ENCODE measurements at places on chromosomes 16 and 17.

- peak; percentile 26 for DNase-seq
These were observed 57.0 kb downstream of the PITPNC1 start for GRCh38 chr17:67434061-67434525.

GRCh38 chr17:36791150-36791941 is 145.9 kb upstream of the LHX1 start:
- no peak for DNase-seq

GRCh38 chr17:40072735-40073346 is 10.1 kb downstream of the THRA start:
- DNase-seq, result no peak

DNA sequence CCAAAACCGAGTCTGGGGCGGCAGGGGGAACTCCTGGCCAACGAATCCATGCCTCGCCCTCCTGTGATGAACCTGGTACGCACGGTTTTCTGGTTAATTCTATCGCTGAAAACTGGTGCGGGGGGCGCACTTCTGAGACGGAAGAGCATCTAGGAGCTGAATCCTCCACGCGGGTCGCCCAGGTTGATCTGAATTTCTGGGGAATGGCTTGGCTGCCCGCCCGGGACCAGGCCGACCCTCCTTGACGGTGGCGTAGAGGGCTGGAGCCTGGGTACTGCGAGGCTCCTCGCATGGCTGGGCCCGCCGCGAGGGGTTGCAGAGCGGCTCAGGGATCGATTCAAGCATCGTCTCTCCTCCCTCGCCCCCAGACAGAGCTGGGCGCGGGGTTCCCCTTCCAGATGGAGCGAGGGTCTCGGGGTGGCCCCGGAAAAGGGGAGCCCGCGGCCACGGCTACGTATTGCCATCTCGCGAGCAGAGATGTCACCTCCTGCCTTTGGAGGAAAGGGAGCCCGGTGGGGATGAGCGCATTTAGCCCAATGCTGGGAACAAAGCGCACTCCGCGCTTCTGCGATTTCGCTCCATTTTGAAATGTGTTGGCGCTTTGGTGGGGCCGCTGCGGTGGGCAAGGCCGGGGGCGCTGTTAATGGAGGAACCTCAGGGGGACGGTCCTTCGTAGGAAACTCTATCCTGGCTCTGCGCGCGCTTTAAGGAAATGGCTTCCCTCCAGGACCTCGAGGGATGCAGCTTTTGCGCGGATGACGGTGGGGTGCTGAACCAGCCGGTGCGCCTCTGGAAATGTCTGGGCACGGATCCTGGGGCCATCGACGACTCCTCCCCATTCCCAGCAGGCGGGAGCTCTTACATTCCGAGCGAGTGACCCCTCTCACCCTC is 2.7 kb downstream of the MAPT start:
- DNase-seq, result no peak

DNA sequence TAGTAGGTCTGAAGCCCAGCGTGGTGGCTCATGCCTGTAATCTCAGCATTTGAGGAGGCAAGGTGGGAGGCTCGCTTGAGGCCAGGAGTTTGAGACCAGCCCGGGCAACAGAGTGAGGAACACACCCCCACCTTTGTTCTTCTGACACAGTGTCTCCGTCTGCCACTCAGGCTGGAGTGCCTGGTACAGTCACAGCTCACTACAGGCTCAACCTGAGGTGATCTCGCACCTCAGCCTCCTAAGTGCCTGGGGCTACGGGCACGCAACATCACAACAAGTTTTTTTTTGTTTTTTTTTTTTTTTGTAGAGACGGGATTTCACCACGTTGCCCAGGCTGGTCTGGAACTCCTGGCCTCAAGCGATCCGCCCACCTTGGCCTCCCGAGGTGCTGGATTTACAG is 6.7 kb upstream of the TLCD3A start:
- DNase-seq, result no peak

DNA sequence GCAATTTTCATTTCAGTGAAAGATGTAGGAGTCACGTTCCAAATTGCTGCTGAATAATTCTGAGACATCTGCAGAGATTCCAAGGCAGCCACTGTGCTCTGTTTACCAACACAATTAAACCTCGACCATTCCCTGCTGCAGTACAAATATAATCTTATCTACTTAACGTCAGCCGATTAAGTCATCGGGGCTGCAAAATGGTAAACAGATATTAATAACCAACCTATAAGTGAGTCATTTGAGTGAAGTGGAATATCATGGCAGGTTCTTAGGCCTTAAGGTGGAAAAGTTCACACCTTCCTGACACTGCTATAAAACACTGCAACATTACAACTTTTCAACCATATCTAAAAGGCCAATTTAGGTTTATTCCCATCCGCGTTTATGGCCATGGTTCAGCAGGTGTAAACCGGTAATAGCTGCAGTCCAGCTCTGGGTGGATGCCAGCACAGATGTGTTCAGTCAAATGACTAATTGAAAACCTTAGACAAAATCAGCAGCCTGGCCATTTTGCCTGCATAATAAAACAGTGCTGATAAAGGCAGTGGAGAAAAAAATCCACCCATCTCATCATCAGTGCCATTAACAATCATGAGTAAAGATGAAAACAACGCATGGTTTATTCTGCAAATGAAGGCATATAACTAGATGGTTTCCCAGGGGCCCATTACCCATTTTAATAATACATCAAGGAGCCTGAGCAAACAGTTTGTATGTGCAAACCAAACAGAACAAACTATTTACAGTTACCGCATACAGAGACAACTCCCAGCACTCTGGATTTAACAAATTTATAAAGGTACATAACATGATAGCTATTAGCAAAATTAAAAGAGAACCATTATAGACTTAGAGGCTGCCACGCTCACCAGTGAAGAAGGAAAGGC is 202.9 kb upstream of the IRX3 start:
- DNase-seq, result no peak

DNA sequence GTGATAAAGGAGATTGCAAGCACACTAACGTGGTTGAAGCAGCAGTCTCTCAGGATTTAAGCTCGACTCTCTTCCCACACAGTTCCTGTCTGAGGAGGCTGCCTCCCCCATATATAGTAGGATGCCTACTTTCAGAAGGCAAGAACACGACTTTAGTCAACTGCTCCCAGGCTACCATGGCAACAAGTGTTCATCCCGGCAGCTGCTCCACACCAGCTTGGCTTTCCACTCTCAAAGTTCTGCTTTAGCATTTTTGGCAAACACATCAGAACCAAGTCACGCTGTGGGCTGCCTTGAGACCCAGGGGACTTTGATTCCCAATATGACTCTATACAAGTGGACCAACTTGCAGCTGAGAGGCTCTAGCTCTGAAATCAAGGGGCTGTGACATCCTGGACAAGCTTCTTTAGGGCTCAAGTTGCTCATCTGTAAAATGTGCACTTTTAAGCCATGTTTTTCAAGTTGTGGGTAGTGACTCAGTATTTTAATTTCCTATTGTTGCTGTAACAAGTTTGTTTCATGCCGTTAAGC is 16.5 kb downstream of the ZP2 start:
- no peak for DNase-seq

- no peak for DNase-seq
These were observed 132.3 kb upstream of the SDK2 start for GRCh38 chr17:73776351-73777130.

DNA sequence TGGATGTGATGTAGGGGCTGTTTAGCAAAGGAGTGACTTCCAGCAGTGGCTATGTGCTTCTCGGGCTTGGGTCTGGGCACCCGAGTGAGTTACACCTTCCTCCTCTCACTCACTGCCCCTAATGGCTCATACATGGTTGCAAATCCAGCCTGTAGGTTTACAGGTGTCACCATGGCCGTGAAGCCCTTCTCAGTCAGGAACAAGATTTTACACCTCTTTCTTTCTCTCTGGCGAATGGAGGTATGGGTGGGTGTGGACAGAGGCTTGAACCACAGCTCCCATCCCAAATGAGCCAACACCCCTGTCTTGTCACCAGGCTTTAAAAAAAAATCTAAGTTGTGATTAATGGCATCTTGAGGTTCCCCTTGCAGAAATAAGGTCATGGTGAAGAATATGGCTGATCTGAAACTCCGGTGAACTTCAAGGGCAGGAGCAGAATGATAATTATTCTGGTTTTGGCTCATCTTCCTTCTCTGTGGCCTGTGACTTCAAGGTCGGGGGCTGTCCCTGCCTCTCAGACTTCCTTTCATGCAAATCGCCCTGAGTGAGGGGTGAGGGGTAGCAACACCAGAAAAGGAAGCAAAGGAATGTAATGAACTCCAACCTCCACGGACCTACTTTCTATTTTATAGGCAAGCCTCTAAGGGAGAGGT is 331.2 kb downstream of the MAF start:
- DNase-seq, result no peak

- DNase-seq, result peak; percentile 29
These were observed 775 bp downstream of the CYTH1 start for GRCh38 chr17:78781104-78781892.

DNA sequence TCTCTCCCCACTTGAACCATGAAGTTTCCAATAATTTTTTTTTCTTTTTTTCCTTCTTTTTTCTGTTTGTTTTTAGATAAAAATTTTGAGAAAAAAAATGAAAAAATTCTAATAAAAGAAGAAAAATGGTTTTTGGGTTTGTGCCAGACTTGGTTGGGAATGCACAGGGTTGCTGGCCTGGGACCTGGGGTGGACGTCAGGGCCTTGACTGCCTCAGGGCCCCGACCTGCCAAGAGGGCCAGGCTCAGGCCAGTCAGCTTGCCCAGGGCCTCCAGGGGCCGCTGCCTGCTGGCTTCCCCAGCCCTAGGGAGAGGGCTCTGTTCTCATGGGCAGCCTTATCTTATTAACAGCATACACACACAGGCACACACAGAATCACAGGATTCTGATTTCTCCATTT is 6.5 kb downstream of the TBX6 start:
- DNase-seq, result no peak

DNA sequence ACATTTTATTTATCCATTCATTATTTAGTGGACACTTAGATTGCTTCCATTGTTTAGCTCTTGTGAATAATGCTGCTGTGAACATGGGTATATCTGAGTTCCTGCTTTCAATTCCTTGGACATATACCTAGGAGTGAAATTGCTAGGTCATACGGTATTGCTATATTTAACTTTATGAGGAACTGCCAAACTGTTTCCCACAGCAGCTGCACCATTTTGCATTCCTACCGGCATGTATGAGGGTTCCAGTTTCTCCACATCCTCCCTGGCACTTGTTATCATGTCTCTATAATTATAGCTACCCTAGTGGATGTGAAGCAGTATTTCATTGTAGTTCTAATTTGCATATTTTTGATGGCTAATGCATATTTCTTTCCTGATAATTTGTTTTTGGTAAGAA is 23.7 kb upstream of the DRG2 start:
- DNase-seq, result no peak

- DNase-seq, result no peak
These were observed 215.6 kb downstream of the MAP2K6 start for GRCh38 chr17:69630056-69630635.

- no peak for DNase-seq
These were observed 2.0 kb upstream of the ABR start for GRCh38 chr17:1181753-1182137.

- no peak for DNase-seq
These were observed 44.9 kb upstream of the CNEP1R1 start for GRCh38 chr16:49980166-49980565.

DNA sequence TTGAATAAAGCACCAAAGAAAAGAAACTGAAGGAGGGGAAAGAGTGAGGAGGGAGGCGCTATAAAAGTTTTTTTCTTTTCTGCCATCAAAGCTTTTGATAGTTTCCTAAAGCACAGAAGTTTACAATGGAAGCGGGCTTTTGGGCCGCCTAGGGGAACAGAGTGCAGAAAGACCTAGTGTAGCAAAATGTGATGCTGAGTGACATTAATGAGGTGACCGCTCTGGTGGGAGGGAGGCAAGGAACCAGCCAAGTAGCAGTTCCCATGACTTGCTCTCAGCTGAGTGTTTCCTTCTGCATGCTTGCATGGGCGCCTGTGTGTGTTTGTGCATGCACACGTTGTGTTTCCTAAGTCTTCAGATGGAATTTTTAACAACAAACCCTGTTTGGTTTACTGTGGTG is 15.5 kb downstream of the MSI2 start:
- DNase-seq, result no peak

DNA sequence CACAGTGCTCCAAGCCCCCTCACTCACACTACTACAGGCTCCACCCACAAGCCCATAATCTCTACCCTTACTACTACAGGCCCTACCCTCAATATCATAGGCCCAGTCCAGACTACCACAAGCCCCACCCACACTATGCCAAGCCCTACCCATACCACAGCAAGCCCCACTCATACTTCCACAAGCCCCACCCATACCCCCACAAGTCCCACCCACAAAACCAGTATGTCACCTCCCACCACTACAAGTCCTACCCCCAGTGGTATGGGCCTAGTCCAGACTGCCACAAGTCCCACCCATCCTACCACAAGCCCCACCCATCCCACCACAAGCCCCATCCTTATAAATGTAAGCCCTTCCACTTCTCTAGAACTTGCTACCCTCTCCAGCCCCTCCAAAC is 13.8 kb downstream of the RIPOR1 start:
- peak; percentile 68 for DNase-seq

DNA sequence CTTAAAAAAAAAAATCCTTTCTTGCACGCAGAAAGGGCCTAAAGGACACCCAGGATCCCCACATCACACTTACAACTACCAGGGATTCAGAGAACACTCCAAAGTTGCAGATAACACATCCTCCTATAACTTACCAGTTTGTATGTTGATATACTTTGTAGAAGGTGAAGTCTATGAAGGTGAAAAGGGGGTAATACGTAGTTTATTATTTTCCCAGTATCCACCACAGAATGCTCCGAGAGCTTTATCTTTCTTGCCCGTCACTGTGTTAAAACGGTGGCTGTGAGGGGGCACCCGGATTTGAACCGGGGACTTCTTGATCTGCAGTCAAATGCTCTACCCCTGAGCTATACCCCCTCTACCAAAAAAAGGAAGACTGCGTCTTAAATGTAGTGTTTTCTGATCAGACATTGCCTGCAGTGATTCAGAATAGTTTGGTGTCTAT is 7.9 kb upstream of the RPL23 start:
- no peak for DNase-seq

- no peak for DNase-seq
These were observed 49.1 kb downstream of the RAB11FIP3 start for GRCh38 chr16:474420-475122.
